ENCODE measurements at places on chromosomes 16 and 17.

- no peak for DNase-seq
These were observed 96.9 kb downstream of the ADCY9 start for GRCh38 chr16:4019371-4019791.

- no peak for DNase-seq
These were observed 41.5 kb downstream of the AIPL1 start for GRCh38 chr17:6393351-6393952.

DNA sequence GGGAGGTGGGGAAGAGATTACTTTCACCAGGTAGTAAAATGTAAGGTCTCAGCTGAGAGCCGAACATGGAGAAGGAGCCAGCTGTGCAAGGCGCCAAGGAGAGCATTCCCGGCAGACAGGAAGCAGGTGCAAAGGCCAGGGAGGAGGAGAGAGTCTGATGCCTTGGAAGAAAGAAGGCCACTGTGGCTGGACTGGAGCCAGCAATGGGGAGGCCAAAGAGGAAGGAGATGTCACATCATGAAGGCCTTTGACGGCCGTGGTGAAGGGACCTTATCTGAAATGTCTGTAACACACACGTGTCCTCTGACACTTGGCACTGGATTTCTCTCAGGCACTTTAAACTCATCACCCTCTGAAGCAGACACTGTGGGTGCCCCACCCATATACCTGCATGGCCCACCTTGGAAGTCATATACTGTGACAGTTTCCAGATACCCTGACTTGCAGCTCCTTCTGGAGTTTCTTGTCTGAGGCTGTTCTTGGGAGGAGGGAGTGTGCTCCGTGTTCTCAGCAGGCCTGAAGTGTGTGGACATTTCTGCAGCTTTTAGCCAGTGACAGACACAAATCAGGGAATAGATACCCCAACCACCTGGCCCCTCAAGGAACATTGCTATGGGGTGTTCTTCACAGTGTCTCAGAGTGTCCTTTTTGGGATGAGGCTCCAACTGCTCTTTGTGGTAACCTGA lies 1.9 kb upstream of the SLC5A2 start:
- no peak for DNase-seq

DNA sequence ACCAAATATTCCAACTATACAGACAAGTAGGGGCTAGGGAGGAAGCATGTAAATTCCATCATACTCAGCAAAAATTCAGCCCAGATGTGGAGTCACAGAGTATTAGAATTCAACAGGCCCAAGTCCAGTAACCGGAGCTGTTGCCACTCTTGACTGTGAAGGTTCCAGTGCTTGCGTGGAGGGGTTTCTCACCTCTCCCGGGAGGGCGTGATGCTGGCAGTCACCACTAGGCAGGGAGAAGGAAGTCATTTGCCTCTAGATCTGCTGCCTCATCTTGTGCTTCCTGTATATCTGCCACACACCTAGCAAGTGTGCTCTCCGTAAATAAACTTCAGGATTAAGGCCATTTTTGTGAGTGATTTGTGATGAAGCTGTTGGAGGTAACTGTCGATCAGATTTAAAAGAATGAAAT lies 1.0 kb upstream of the CKLF start:
- DNase-seq = peak; percentile 69

DNA sequence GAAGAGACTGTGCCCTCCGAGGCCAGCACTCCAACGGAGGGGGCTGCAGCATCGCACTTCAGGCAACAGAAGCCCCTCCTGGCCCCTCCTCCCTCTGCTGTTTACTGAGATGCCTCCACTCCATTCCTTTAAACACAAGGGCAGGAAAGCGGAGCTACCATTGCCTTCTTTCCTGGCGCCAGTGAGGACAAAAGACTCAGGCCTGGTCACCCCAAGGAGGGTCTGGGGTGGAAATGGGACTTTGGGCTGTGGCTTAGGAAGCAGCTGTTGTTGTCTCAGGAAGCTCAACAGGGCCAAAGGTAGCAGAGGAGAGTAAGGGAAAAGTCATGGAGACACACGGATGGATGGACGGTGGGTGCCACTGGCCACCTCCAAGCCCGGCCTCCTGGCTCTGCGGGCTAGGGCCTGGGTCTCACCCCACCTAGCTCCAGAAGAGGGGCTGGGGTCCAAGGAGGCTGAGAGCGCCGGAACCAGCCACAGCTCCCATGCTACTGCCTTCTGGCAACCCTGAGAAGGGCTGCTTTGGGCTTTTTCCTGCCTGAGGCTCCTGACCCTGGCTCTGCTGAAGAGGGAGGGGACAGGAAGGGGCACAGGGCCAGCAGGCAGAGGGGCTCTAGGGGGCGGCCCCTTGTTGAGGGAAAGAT lies 11.1 kb downstream of the CD300LG start:
- DNase-seq = no peak

- DNase-seq = peak; percentile 77
These were observed 7.4 kb upstream of the ABR start for GRCh38 chr17:1186923-1187771.

- DNase-seq = no peak
These were observed 24.9 kb downstream of the CBFB start for GRCh38 chr16:67053767-67054334.

DNA sequence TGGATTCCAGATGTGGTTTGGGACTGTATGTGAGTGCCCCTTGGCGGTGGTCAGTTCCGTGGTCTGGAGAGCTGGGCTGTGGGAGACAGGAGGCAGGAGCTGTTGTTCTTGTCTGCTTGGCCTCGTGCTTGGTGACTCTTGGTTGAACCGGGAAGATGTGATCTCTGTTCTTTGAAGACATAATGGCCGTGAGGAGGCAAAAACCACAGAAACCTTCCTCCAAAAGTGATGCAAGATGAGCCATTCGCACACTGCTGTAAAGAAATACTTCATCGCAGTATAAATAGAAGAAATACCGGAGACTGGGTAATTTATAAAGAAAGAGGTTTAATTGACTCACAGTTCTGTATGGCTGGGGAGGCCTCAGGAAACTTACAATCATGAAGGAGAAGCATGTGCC lies 128.8 kb downstream of the RAP1GAP2 start:
- DNase-seq = no peak

GRCh38 chr17:72004011-72004427 lies 116.8 kb upstream of the SOX9 start:
- DNase-seq = no peak

DNA sequence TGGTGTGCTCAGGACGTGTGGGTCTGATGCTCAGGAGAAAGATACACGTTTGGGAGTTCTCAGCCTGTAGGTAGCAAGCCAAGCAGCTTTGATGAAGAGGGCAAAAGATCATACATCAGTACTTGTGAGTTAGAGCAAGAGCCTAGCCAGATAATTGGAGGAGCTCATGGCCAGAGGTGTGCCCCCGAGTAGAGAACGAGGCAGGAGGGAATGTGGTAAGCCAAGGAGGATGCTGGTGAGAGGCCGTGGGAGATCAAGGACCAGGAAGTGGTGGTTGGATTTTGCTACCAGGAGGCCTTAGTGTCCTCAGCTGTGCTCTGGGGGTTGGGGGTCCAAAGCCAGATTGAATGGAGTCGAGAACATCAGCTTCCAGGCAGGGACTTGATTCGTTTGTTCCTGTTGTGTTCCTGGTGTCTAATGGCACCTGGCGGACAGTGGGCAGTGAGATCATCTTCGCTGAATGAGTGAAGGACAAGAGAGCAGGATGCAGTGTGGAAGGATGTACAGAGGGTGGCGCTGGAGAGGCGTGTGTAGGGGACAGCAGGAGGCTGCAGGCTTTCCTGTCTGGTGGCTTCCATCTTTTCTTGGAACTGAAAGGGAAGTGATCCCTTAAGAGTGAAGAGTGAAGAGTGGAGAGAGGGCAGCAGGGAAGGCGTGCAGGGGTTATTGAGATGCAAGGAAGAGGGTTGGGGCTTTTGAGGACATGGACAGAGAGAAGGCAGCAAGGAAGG lies 11.6 kb downstream of the FBXL19 start:
- peak; percentile 58 for DNase-seq

DNA sequence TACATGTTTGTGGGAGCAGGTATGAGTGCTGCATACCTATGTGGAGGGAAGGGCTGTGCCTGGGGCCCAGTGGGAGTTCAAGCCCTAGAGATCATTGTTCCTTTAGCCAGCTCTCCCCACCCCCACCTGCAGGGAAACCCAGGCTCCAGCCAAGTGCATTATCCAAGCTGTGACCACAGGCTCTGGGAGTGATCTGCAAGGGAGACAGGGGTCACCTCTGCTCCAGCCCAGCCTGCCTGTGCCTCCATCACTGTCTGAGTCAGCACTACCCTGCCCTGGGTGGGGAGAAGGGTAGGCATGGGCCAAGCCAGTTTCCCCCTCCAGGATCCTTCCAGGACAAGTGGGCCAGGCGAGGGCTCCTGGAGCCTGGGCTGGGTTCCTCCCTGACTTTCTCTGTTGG lies 32.1 kb upstream of the SBK1 start:
- no peak for DNase-seq

- no peak for DNase-seq
These were observed 10.6 kb downstream of the POLR3E start for GRCh38 chr16:22307838-22308237.

- DNase-seq = no peak
These were observed 10.5 kb downstream of the MNT start for GRCh38 chr17:2390199-2390836.

- no peak for DNase-seq
These were observed 305.2 kb downstream of the CDH8 start for GRCh38 chr16:61730997-61731396.

GRCh38 chr16:79535130-79535529 lies 65.4 kb downstream of the MAF start:
- no peak for DNase-seq

DNA sequence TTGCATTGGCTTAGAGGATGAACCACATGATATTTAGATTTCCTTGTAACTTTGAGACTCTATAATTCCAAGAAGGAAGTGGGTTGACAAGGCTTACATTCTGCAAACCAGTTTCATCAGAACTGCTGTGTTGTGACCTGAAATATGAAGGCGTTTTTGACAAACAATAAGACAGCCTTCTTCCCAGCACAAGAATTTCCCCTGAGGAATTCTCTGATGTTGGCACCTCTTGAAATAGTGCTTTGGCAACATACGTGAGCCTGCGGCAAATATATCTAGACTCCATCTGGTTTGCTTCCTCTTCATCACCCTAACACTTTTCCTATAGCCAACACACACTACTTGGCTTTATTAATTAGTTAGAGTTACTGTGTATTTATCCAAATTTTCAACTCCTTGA lies 585.5 kb upstream of the SOX9 start:
- no peak for DNase-seq

DNA sequence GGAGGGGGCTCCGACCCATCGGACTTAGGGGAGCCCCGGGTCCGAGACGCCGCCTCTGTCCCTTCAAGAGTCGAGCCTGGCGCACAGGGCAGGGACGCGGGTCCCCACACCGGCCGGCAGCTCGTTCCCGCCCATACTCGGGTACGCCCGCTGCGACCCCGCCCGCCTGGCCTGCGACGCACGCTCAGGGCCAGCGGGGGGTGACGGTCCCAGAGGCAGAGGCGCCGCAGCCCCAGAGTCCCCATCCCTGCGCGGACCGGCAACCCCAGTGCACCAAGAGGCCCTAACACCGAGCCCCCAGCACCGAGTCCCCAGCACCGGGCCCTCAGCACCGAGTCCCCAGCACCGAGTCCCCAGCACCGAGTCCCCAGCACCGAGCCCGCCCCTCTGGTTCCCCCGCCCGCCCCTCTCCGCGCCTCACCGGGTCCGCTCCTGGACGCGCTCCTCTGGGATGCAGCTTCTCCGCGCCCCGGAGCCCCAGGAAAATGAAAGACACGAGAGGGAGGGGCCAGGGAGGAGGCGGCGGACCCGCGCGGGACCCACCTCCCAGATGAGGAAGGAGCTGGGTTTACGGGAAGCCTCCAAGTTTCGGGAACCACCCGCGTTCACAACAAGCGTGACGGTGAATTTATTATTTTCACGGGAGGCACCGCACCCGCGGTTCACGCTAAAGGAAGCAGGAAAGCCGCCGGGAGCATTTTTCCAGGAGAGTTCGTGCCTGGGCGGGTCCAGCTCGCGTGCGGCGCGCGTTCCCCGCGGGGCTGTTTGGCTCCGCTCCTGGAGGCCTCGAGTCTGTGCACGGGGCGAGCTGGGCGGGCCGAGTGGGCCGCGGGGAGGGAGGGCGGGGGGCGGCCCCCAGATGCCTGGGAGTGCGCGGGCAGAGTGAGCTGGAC lies at the start of gene SECTM1:
TSS of gene SECTM1 (minus strand) at position 488 of the 893 bp plus-strand sequence. CDS start 6,526 bp downstream, outside the sequence.
- no peak for DNase-seq

GRCh38 chr17:35708951-35709350 lies 22.5 kb upstream of the RASL10B start:
- no peak for DNase-seq

DNA sequence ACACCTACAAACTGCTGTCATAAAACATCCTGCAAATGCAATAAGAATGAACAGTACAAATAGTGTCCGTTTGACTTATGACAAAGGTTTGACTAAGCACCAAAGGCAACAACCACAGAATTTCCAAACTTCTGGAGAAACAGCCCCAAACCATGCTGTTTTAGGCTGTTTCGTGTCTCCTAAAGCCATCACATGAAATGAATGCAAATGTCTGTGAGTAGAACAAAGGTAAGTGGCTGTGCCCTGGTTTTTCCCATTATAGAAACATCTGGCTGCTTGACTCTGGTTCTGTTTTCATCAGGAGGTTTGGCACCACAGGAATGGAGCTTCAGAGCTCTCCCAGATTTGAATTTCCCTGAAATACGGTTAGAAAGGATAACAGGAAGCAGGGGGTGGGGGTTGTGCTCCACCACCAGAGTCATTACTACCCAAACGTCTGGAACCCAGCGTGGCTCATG lies 4.6 kb upstream of the EMP2 start:
- DNase-seq = no peak

GRCh38 chr17:49825645-49826044 lies 22.2 kb downstream of the TAC4 start:
- DNase-seq = no peak

- no peak for DNase-seq
These were observed 151.3 kb downstream of the C16orf95 start for GRCh38 chr16:87165885-87166284.

- DNase-seq = no peak
These were observed 43.1 kb downstream of the CNOT1 start for GRCh38 chr16:58586340-58587030.

DNA sequence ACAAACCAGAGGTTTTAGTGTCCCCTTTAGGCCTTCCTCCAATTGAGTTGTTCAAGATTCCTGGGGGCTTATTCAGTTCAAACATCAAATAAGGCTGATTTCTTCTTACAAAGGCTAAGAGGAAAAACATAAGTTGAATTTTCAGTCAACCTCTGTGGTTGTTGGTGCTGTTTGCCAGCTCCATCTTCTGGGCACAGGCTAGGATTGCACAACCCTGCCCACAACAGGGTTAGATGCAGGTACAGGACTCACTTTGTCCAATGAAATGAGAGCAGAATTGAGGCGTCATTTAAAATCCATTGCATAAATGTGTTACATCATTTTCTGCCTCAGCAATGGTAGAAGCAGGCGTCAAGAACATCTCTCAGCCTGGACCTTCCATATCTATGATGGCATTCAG lies 173.3 kb downstream of the PMP22 start:
- no peak for DNase-seq

- DNase-seq = peak; percentile 52
These were observed 8.5 kb downstream of the PRMT7 start for GRCh38 chr16:68319185-68319908.
